ENCODE measurements at places on chromosomes 11 and 22.

GRCh38 chr11:826227-826621 is 1.5 kb upstream of the CRACR2B start:
- DNase-seq = no peak

GRCh38 chr11:23574149-23574548 is 713.9 kb upstream of the CCDC179 start:
- DNase-seq = no peak

DNA sequence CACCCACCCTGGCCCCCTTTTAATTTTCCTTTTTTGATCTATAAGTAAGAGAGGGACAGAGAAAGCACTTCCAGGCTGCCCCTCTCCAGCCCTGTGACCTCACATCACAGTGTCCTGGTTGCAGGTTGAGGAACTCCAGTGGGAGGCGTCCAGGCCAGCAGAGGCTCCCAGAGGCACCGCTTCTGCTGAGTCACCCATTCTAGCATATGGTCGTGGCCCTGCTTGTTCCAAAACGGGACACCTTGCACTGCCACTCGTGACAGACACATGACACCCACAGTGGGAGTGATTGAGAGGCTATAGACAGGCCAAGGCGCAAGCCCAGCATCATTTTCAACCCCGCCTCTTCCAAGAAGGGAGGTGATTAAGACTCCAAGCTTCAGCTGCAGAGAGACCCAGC is 16.0 kb upstream of the TMPRSS4 start:
- no peak for DNase-seq

DNA sequence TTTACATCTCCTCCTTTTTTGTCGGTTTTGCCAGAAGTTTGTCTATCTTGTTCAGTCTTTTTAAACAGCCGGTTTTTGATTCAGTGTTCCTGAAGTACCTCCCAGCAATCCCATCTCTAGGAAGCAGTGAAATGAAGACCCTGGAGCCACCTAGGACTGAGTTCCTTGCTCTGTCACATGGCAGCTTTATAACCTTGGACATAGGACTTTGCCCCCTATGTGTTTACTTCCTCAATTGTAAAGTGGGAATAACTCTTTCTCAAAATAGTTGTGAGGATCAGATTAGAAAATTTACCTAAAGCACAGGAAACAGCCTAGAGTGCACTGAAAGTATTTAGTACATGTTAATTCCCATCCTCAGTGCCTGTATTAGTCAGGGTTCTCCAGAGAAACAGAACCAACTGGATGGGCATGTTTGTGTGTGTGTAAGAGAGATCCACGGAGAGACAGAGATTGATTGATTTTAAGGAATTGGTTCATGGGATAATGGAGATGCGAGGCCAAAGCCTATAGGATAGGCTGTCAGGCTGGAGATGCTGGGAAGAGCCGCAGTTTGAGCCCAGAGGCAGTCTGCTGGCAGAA is 20.0 kb downstream of the FAM83F start:
- no peak for DNase-seq

GRCh38 chr11:75541193-75542087 is 15.7 kb upstream of the GDPD5 start:
- DNase-seq = no peak

- DNase-seq = no peak
Observed at GRCh38 chr11:70048279-70049024, 29.7 kb upstream of the ANO1 start.

GRCh38 chr11:103947546-103947919 is 88.9 kb upstream of the DDI1 start:
- DNase-seq = no peak

- DNase-seq = peak; percentile 70
Observed at GRCh38 chr11:16788141-16789062, 50.0 kb downstream of the C11orf58 start.

DNA sequence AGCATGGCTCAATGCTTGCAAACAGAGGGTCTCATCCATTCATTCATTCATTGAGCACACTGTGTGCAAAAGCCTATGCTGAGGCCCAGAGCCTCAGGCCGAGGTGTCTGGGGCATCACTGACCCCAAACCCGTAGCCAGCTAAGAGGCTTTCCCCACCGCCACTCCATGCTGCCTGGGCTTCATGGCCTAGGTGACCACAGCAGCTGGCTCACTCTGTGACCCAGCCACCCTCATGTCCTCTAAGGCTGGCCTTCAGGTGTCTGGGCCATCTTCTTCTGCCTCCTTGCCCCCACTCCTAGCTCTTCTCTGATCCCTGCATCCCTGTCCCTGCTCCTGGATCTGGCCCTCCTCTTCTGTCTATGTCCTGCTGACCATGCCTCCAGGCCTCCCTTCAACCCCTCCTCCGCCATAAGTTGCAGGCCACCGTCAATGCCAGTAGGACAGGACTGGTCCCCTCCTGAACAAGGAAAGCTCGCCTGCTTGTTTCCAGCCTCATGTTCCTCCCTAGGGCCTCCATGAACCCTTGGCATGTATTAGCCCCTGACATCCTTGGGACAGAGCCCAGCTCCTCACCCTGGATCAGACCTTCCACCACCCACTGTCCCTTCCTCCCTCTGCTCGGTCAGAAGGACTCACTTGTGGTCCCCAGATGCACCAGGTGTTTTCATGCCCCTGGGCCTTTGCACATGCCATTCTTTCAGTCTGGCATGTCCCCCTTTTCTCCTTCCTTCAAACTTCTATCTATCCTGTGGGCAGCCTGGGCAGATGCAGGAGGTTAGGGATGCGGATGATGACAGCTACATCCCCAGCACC is 92.8 kb downstream of the MYEOV start:
- DNase-seq = no peak

DNA sequence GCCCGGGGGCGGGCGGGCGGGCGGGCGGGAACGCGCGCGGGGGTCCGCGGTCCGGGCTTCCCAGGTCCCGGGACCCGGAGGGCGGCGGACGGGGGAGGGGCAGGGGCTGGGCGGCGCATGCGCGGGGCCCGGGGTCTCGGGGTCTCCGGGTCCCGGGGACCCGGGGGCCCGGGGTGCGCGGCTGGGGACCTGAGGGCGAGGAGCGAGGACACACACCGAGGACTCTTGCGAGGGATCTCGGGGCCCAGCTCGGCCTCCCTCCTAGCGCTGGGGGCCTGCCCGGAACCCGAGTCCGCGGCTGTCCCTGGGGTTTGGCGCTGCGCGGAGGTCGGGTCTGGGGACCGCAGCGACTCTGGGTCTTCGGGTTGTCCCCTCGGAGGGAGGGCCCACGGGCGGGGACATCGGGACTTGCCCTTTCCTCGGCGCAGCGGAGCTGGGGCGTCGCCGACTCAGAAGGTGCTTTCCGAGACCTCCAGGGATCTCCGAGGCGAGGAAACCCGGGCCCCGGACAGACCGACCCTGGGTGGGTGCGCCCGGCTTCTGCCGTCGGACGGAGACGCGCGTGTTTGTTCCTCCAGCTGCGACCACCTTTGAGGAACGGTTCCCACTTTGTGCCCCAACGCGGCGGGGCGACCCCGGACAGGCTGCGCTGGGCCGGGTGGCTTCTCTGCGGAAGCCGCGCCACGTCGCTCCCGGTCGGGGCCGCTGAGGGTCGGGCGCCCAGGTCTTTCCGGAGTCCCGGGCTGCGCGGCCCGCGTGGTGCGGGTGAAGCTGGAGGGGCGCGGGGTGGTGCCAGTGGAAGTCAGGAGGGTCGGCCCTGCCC is 540 bp downstream of the PPARA start:
- DNase-seq = peak; percentile 58

GRCh38 chr11:62678433-62678769 is 472 bp downstream of the UBXN1 start:
- no peak for DNase-seq

DNA sequence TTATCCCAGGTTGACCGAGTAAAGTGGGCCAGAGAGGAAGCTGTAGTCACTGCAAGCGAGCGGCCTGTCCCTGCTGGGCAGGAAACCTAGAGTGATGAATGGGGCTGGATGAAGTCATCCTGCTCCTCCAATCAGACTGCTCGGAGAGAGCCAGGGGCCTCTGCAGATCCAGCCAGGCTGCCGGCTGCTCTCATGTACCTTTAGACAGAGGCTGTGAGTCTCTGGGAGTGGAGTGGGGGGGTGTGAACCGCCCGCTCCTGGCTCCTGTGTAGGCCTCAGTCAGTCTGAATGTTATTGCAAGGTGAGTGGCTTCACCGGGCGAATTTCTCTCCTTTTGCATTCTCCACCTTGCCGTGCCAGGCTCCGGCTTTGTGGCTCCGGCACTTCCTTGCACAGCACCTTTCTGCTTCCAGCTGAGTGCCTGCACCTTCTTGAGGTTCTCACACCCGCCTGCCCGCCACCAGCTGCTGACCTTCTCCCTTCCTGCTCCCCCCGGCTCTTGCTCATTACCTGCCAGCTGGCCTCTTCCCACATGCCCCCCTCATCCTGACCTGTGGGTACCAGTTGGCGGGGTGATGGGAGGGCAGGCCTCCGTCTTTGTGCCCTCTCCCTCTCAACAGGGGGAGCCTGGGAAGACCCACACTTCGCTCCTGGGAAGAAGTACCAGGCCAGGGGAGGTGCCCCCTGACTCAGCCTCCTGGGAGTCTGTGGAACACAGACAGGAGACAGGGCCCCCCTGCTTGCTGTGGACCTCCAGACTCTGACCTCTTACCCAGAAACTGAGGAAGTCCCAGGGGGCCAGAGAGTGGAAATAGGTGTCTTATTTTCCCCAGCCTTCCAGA is 79.9 kb downstream of the GRAMD1B start:
- DNase-seq = no peak

- no peak for DNase-seq
Observed at GRCh38 chr11:121715405-121715804, 262.6 kb upstream of the SORL1-AS1 start.

- DNase-seq = no peak
Observed at GRCh38 chr11:21398195-21398594, 728.8 kb downstream of the NELL1 start.

GRCh38 chr11:108204929-108205499 is 17.4 kb downstream of the NPAT start:
- DNase-seq = no peak

- DNase-seq = no peak
Observed at GRCh38 chr11:74283580-74284180, 27.8 kb downstream of the P4HA3 start.

DNA sequence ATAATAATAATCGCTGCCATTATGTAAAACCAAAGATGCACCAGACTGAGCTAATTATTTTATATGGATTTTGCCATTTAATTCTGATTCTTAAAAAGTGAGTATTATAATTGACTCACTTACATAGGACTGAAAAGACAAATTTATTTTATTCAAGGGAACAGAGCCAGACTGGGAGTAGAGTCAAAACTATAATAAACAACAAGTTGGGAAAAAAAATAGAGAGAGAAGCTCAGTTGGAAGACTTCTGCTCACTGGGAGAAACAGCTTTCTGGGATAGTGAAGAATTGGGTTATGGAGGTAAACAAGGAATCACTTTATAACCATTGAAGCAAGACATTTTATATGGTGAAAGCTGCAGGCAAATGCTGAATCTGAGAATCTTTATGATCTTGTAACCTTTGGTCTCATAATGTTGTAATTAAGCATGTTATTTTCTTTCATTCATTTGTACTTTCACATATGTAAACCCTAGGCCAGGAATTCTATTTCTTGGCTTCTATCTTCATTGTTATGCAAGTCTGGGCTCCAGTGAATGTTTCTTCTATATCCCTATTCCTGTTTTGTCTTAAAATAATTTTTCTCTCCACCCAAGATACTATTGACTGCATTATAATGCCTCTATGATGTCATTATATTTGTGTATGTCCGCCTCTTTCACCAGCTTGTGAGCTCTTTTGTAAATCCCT is 725.3 kb upstream of the CCDC179 start:
- DNase-seq = no peak

DNA sequence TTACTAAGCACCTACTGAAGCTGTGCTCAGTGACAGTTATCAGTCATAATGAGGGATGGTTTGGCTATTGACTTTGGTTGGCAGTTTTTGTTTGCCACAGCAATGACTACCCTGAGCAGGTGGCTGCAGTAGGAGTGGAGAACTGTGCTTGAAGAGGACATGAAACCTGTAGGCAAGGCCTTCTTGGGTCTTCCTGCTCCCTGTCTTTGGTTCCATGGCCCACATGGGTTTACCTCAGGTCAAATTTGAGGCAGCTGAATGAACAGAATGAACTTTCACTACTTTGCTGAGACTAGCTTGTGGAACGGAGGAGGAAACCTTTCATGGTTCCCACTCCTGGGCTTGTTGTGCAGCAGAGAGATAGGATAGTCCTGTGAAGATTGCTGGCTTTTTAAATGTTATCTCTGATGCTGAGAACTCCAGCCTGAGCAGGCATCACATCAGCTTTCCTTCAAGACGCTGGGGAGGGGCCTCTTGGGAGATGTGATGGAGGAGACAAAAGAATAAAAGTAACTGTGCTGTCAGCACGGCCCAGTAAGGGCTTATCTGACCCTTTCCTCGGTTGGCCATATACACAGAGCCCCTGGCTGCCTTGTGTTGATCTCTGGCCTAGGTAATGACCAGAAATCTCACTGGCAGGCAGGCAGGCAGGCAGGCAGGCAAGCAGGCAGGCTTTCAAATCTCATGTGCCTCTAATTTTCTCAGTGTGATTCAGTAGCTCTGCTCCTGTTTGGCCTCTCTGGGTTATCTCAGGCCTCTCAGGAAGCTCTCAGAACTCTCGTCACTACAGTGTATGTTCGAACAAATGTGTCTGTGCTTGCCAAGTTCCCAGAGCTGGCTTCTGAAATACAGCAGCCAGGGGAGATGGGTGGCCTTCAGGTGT is 12.0 kb downstream of the STIM1 start:
- no peak for DNase-seq

DNA sequence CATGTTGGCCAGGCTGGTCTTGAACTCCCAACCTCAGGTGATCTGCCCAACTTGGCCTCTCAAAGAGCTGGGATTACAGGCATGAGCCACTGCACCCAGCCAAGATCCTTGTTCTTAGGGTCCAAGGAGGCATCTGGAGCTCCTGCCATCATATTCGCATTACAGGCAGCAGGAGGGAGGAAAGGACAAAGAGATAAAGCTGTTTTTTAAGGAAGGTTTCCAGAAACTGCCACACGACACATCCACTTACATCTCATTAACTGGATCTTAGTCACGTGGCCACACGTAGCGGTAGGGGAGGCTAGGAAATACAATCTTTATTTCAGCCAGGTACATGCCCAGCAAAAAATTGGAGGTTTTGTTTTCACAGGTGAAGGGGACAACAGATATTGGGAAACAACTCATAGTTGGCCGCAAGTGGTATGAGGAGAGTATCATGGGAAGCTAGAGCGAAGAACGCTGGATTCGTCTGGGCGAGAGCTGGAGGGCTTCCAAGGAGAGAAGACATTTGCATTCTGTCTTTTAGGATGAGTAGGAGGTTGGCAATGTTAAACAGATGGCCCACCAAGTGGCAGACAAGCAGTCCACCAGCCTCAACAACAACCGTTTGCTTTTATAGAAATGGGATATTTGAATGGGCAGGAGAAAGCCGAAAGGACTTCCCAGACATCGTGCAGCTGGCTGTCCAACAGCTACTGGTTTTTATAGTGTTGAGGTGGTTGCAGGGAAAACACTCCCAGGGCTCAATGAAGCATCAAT is 39.2 kb upstream of the DMC1 start:
- DNase-seq = no peak

- no peak for DNase-seq
Observed at GRCh38 chr11:69173925-69174581, 18.3 kb downstream of the SMIM38 start.

- no peak for DNase-seq
Observed at GRCh38 chr11:47021527-47021818, 84.9 kb downstream of the CSTPP1 start.

Measured in D721Med (cell line).